Mucosa of gallbladder (tissue), 1 donor: ENCODE measurements at places on chromosomes 3 and 15. TPM values are rescaled to one million over a fixed set of nuclear protein-coding genes. Genes with fewer than 3 reads are reported as not detected.

DNA sequence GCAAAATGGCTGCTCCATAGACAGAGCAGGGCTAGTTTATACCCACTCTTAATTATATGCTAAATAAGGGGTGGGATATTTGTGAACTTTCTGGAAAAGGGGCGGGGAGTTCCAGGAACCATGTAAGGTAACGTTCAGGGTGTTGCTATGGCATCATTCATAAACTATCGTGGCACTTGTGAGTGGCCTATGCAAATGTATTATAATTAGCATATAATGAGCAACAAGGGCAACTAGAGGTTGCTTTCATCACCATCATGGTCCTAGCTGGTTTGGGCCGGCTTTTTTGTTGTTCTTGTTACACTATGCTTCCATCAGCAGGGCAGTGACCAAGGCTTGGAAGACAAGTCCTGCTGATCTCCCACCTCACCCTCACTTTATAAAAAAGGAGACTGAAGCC lies 43.2 kb upstream of the FGD5 start:
- DNase-seq: no peak

DNA sequence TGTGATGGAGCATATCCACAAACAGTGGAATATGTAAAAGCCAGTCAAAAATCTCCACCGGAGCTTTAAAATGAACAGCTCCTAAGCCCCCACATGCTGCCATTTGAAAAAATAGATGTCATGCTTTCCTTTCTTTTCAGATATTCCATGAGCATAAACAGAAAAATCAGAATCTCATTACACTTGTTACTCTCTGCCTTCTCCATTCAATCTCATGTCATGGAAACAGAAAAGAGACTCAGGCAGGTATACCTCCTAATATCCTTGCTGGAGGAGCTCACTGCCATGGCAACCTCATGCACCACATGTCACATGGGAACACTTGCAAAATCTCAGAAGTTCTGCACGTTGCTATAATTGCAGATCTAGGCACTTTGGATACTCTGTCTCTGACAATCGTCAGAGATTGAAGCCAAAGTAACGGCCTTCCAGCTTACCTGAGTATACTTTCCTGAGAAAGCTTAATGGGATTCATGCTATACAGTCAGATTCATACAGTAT lies 317.0 kb upstream of the ADAMTS9 start:
- DNase-seq: no peak

The VILL gene
- 131 TPM for total RNA-seq

The CXCR6 gene
- total RNA-seq: 11.9 TPM

The CADPS gene
- total RNA-seq: 37.2 TPM
